ENCODE measurements at places on chromosomes 12 and 14.

DNA sequence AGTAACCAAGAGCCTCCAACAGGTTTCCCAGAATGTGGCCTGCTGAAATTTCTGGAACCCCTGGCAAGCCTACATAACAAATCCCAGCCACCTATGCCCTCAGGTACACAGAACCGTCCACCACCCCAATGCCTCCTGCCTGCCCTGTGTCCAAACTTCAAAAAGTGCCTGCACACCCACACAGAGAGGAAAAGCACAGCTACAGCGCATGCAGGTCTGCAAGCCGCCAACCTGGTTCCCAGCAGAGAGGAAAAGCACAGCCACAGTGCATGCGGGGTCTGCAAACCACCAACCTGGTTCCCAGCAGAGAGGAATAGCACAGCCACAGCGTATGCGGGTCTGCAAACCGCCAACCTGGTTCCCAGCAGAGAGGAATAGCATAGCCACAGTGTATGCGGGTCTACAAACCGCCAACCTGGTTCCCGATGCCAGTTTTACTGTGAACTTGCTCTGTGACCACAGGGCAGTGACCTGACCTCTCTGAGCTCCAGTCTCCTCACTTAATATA lies 113.5 kb downstream of the SCARB1 start:
- no peak for DNase-seq

DNA sequence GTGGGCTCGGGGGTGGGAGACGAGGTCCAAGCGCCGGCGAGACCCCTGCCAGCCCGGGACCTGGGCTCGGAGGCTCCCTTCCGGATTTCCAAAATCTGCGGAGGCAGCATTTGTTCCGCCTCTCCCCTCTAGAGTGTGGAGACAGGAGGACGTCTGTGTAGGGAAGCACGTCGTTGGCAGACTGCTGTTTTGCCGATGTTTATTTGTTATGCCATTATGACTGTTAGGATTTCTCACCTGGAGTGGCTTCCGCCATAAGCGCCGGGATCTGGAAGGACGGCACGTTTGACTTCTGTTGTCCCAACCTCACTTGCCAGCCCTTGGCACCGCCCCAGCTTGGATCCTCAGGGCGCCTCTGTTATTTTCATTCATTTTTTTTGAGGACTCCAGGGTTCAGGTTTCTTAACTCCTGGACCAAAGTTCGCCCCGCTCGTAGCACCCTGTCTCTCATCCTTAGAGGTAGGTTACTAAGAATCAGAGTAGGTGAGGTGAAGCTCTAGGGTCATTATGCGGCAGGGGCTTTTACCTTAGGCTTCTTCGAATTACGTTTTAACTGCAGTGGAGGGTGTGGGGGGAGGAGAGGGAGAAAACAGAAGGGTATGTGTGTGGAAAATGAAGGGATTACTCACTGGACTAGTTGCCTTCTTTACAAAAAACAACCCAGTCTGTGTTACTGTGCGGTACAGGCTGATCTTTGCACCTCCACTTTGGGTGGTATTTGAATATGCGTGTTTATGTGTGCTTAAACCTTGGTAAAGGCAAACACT lies 547 bp upstream of the PYGL start:
- DNase-seq: no peak

DNA sequence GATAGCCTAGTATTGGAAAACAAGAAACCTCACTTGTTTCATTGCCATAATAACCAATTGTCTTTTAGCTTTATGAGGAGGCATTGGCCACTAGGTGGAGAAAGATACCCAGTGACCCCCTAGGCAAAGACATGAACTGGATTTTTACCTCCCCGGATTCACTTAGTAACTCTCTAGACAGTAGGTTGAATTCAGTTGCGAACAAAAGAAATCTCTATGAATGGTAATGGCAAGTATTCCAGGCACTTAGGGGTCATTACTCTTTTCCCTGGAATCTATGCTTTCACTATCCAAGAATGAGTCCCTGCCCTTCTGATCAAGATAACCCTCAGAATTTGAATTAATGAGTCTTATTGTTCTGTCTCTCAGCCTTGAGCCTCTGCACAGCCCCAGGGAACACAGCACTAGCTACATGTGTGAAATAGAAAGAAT lies 29.5 kb upstream of the RHOJ start:
- DNase-seq: no peak

DNA sequence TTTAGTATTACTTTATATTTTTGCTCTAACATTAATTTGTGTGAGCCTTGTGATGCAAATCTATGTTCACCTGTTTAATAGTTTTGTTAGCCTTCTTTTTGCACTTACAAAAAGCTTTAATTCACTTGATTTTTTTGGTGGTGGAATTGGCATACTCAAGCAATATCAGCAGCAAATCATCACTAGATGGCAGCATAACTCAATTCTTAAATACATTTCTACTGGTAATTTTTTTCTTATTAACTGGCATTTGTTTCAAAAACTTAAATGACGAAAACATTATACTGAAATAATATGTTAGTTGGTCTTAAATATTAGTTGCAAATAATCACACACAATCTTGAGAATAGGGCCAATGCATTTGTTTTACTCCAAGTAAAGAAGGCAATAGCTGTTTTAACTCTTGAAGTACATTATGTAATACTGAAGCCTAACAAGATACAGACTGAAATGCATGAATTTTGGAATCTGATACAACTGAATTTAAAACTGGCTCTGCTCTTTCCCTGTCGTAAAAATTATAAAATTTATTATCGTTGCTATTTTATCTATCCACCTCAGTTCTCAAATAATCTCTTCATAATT lies 151.5 kb downstream of the ATXN7L3B start:
- DNase-seq: no peak

DNA sequence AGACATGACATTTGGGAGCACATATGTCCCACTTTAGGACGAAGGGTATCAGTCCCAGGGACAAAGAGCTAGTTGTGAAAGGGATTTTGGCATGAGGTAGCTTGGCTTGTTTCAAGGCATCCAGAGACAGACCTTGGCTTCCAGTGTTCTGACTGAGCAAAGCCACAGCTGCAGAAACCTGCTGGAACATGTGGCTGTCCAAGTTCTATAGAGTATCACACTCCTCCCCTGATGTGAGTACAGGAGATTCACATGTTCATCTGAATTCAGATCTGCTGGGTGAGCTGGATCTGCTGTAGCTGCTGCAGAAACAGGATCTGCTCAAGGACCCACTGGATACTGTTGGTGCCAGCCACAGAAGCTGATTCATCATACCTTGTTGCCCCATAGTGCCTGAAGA lies 10.1 kb upstream of the C14orf39 start:
- DNase-seq: no peak

DNA sequence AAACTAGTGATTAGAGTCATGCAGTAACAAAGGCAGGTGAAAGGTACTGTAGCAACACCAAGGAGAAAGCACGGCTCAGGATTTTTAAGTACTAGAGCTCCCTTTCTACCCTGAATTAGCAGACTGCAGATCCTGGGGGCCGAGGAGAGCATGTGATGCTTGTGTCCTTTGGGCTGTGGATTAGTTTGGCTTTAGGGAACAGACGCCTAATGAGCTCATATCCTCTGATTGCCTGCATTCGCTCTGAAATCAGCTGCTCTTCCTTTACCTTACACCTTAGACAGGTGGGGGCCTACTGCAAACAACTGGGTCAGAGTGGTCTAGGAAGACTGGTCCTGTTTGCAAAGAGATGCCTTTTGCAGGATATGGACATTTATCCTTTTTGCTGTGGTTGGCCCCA lies 2.2 kb downstream of the PIP4K2C start:
- DNase-seq: no peak

DNA sequence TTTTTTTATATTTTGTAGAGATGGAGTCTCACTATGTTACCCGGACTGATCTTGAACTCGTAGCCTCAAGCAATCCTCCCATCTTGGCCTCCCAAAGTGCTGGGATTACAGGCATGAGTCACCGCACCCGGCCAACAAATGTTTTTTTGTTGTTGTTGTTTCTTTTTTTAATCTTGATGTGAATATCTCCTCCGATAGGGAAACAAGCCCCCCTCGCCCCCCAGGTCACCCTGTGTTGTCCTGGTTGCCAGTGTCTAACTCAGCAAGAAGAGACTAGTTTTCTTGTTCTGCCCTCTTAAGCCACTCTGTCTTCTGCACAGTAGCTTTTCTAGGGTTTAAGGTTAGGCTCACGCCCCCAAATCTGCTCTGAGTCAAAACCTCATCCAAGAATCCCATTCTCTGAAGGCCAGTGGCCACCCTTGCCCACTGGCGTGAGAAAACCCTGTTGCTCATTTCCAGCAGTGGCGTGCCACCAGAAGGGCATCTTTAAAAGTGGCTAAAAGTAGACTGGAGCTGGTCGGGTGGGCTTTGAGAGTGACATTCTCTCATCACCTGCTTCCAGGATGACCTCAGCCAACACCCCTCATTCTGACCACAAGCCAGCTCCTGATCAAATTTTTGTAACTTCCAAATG lies 42.7 kb downstream of the C14orf132 start:
- DNase-seq: no peak

DNA sequence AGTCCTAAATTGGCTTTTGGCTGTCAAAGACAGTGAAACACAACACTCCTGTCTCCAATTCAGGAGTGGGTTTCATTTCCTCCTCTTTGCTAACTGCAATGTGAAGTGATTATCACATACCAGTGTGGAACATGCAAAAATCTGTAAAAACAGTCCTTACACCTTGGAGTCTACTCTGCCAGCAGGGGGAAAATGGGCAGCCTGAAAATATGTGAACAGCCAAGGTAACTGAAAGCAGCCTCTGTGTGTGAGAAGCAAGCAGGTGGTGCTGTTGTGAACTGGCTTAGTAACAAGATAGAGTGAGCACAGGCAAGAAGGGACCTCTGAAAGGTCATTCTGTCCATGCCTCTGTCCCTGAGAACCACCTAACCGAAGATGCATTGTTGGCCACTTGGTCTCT lies 6.0 kb downstream of the PRMT8 start:
- DNase-seq: no peak

- DNase-seq: no peak
Measured at GRCh38 chr14:72499746-72500145, 394.2 kb downstream of the DPF3 start.

DNA sequence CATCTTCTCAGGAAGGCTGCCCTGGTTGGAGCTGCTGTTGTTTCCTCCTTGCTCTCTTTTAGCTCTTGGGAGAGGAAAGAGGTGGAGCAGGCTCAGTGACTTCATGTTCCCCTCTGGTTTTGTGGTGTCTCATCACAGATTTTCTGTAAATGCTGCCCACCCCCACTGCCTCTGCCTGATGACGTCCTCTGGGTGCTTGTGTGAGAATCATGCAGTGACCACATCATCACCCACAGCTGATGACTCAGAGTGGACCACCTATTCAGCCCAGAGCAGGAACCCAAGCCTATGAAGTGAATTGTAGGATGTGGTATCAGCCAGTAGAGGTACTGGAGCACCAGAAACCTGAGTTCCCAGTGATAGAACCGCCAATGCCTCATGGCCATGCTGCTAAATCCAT lies at the start of gene GZMB:
GZMB (minus strand) TSS at position 33 of the 400 bp plus-strand sequence; CDS start at position 3, 30 bp downstream.
- no peak for DNase-seq

DNA sequence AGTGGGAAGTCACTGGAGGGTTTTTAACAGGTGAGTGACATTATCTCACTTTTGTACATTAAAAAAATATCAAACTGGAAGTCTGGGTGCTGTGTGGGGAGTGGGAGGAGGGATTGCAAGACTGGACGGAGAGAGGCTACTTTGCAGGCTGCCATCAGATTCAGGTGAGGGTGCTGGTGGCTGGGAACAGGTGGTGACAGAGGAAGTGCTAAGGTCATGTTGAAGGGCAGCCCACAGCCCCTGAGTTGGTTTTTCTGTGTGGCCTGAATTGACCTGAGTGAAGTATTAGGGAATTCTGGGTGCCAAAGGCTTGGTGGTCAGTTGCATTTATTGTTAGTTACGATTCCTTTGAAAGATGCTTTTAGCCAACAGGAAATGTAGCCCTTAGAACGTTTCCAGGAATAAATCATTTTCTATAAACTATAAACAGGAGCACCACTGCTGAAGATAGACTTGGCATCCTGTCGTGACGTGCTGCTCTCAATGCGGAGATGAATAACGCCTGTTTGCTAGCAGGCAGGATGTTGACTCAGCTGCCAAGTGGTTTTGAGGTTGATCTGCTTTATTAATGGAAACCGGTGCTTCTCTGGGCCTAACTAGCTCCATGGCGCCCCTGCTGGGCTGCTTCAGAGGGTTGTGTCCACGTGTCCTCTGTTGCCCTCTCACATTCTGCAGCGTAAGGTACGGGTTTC lies 707.5 kb upstream of the TMEM132C start:
- no peak for DNase-seq

- no peak for DNase-seq
Measured at GRCh38 chr14:48401321-48401720, 725.9 kb upstream of the MDGA2 start.

DNA sequence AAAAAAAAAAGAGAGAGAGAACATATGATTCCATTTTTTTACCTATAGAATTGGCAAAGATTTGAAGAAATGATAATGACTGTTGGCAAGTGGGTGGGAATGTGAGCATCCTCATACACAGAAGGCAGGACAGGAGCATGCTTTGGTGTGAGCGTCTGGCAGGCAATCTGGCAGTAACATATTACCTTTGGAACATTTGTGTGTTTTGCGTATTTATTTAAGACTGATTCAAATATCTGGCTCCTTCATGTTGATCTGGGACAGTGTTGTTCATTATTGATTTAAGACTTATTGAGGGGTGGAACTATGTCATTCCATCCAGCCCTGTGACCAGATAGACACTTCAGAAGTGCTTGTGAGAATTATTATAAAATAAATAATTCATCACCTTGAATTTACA lies 53.1 kb downstream of the PPP1R36 start:
- no peak for DNase-seq

GRCh38 chr12:45416126-45416525 lies 200.2 kb downstream of the ANO6 start:
- DNase-seq: no peak

DNA sequence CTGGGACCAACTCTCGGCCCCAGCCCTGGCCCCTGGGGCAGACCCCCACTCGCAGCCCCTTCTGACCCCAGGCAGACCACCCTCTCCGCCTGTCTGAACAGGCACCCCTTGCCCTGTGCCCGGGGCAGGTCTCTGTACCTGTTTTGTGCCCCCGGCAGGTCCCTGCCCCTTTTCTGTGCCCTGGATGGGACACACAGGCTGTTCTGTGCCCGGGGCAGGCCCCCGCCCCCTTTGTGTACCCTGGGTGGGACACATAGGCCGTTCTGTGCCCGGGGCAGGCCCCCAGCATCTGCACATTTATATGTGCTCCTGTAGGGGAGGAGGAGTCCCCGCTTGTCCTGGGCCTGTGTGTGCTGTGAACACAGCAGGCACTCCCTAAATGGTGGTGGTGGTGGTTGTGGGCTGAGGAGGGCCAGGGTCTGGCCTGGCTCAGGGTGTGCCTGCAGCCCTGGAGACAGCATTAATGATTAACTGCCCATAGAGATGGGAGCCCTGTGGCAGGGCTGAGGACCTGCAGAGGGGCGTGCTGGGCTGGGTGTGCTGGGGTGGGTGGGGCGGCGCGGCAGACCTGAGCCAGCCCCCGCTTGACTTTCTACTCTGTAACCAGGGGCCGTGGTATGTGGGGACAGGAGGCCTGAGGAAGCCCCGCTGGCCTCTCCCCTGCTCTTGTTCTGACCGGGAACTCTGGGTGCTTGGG lies 3.7 kb downstream of the FBRSL1 start:
- no peak for DNase-seq

- no peak for DNase-seq
Measured at GRCh38 chr14:96762650-96763049, 34.5 kb upstream of the VRK1 start.

- no peak for DNase-seq
Measured at GRCh38 chr14:79581912-79582576, 629.3 kb downstream of the DIO2 start.

GRCh38 chr14:51504669-51505068 lies 147.0 kb upstream of the FRMD6 start:
- DNase-seq: no peak

GRCh38 chr14:100608586-100609330 lies 21.5 kb upstream of the BEGAIN start:
- no peak for DNase-seq
